ENCODE measurements at places on chromosomes 7 and 10. TPM values are rescaled to one million over a fixed set of nuclear protein-coding genes. Genes with fewer than 3 reads are reported as not detected.

- no peak for DNase-seq
Measured at GRCh38 chr10:80503584-80504157, 34.0 kb upstream of the SH2D4B start.

GRCh38 chr7:138865843-138866242, 67.8 kb upstream of the ATP6V0A4 start:
- DNase-seq = no peak

GRCh38 chr10:75379212-75379724, 22.3 kb downstream of the ZNF503 start:
- DNase-seq = no peak

DNA sequence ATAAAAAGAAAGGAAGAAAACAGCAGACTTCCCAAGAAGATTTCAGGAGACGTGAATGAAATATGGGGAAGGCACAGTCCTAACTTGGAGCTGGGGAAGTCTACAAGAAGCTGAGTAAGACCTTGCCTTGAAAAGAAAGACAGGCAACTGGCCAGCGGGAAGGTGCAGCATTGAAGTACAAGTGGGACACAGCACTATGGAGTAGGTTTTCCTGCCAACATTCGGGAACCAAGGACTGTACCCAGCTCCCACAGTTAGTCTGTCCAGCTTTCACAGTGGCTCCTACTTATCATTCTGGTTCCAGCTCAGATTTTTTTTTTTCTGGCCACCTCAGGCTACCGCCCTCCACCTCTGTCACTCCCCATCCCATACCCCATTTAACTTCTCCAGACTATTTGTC, 10.0 kb downstream of the HPS1 start:
- DNase-seq = no peak

DNA sequence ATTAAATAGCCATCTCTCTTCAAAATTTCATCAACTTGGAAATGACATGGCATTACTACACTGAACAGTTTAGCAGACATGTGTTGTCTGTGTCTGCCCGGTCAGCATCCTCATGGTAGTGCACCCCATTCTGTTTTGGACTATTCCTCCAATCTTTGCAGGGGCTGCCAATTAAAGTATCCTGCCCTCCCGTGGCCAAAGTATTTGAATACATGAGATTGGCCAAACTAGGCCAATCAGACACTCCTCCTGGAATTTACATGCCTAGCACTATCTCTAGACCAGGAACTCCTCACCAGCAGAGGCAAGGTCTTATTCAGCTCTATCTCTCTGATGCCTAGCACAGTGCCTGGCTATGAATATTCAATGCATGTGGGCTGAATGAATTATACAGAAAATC, 4.4 kb downstream of the SHTN1 start:
- no peak for DNase-seq

DNA sequence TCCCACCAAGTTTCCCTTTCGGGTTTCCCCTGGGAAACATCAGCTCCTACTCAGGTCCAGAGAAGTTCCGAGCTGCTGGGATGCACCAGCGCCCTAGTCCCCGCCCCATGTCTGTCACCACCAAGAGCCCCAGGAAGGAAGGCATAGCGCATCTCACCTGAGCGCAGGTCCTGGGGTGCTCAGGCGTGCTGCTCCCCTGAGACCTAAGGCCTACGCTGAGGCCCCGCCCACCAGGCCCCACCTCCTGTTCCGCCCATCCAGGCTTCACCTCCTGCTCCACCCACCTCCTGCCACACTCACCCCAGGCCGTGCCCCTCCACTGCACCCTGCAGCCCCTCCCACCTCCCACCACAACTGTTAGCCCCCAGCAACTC, 1.2 kb upstream of the TFR2 start:
- DNase-seq = no peak

DNA sequence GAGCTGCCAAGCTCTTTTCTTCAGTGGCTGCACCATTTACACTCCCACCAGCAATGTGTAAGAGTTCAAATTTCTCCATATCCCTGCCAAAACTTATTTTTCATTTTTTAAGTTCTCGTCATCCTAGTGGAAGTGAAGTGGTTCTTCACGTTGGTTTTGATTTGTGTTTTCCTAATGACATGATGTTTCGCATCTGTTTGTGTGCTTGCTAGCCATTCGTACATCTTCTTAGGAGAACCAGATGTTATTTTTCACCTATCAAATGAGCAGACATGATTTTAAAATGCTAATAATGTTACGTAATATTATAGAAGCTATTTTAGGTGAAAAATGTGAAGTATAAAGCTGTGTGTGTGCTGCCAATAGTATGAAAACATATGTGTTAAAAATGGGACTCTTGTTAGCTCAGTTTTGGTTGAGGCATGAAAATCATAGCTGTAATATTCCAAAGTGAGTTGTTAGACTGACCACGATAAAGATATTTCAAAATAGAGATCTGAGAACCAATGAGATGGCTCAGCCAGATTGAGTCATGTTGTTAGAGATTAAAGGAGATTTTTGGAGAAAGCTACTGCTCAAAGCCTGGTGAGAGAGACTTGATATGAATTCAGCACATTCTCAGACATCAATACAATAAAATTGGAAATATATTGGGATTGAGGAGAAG, 25.9 kb upstream of the GALNT11 start:
- DNase-seq = no peak

DNA sequence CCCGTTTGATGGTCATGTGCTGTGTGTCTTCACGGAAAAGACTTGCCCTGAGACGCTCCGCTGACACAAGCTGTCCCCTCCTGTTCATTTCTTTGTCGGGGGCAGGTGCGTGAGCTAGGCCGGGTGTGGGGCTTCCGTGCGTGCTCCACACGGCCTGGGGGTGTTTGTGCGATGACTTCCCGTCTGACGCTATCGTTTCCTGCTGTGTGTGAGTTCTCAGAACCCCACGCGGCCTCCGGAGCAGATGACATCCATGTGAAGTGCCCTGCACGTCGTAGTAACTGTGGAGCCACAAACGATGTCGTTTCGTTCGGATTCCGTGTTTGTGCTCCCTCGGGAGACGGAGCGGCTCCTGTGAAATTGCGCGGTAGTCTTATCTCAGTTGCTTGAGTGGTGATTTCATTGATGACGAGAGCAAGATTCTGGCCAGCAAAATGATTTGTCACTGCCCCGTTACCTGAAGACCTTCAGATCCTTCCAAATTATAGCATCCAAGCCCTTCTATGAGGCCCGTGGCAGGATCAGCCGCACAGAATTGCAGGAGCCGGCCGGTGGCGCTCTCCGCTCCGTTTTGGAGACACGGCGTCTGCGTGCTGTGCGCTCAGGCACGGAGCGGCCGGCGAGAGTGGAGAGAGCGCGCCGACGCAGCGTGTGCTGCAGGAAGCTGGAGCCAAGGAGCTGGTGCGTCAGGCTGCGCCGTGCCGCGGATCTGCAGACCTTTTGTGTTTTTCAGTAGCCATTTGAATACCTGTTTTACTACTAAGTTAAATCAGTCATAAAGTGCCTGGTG, 94.9 kb downstream of the NKX6-2 start:
- DNase-seq = no peak

GRCh38 chr10:104104418-104104817, 17.6 kb upstream of the SFR1 start:
- DNase-seq = no peak

DNA sequence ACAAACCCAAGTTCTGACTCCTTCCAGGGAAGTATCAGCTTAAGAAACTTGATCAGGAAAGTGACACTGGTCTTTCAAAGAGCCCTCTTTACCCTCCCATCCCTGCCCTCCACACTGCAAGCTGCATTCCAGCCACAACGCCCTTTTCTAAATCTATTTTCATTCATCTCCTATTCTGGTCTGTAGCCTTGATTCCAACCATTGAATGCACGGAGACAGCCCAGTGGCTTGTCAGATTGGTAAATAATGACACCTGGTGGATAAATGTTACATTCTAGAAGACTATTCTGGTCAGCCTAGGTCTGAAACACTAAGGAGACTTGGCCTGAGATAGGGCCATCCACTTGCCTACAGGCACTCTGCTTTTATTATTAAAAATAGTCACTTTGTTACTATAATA, 20.9 kb downstream of the MORN4 start:
- DNase-seq = no peak

DNA sequence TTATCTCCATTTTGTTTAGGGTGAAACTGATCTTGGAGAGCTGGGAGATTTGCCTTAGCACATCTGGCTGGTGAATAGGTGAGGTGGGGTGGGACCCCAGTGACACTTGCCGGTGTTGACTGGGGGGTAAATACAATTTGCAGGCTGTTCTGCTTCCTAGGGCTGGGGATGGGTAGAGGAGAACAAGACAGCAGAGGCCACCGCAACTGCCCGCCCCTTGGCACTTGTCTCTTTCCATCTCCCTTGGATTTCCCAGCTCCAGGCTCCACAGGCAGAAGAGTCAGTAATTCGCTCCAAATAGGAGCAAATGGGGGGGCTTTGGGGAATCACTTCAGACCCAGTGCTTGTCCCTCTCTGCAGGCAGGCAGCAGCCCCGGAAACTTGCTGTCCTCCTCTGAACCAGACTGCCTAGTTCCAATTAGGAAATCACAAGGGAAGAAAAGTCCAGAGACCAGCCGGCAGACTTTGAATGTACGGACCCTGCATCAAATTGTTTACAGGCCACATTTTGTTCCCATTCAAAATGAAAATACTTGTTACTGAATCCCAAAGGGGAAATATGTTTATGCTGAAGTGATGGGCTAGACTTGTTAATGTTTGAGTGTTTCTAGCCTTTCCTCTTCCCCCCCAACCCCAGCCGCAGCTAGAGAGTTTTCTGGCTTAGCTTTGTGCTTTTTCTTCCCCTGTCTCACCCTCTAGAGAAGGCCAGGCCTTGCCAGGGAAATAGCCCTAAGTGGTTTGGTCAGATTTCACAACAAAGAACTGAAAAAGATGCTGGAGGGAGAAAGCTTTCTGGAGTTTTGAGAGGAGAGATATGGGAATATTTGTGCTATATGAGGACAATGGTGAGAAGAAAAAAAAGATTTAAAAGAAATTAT, 10.0 kb upstream of the INPP5F start:
- no peak for DNase-seq

GRCh38 chr7:83204715-83205114, 42.0 kb upstream of the PCLO start:
- no peak for DNase-seq

DNA sequence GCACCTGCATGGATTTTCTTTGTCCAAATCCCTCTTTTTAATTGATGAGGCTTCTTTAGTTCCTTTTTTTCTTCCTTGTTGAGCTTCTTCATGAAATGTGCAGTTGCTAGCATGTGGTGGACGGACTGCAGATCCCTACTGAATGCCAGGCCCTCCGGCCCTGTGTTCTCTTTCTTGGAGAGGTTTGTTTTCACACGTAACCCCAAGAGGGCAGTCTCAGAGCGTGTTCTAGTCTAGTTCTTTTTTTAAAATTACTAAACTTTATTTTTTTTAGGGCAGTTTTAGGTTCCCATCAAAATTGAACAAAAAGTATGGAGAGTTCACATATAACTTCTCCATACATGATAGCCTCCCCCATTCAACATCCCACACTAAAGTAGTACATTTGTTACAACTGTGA, 190.0 kb downstream of the CFTR start:
- DNase-seq = no peak

DNA sequence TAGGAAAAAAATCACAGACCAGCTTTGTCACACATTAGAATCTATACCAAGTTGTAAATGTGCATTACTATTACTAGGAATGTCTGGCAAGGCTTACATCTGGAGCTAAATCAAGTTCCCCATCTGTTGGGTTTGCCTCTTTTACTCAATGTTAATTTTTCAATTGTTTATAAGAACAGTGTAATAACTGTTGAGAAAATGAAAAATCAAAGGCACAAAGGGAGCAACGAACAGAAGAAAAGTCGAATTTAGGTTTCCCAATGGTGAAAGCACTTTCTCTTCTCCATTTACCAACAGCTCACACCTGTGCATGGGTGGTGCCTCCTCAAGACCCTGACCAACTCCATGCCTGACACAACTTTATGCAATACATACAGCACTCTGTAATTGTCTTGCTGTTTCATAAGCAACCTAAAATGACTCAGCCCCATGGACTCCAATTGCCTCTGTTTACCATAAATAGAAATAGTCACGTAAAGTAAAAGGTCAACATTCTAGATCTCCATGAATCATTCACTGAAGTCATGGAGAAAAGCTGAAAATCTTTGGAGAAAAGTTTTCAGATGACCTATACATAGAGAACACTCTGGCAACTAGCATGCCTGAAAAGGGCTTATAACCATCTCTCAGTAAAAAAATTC, 95.5 kb upstream of the KCNIP2 start:
- no peak for DNase-seq

DNA sequence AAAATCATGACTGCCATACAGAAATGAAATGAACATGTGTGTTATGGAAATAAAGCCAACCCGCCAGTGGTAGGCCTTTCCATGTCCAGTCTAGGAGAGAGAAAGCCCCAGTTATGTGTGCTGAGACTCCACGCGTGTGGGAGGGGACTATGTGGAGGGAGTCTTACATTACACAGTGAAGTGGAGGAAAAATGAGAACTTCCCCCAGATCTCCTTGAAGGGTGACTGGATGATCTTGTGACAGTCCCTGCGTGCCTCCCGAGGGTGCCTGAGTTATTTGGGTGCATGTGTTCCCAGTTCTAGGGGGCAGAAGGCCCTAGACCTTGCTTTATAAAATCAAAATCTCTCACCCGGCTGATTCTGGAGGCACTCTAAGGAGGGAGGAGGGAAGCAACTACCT, 24.2 kb downstream of the UPP1 start:
- no peak for DNase-seq

GRCh38 chr10:104988686-104989085, 347.6 kb downstream of the SORCS3 start:
- DNase-seq = no peak

- DNase-seq = no peak
Measured at GRCh38 chr7:2965301-2965700, 78.4 kb downstream of the CARD11 start.

- DNase-seq = no peak
Measured at GRCh38 chr7:139487366-139488080, 4.0 kb upstream of the KLRG2 start.

- no peak for DNase-seq
Measured at GRCh38 chr7:81926-82756, 110.2 kb upstream of the FAM20C start.

DNA sequence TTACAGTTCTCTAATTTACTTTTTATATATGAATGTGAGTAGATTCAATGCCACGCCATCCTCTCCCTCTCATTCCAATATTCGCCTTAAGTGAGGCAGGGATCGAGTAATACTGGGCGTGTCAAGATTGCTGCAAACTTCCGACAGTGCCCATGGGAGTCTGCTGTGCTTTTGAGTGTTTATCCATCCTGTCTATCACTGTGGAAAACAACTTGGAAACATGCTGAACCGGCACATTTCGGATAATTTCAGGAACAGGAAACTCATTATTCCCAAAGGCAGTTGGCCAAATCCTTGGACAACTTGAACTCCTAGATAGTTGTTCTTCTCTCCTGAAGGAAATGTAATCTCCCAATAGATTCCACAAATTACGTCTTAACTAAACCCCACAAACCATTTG, 28.5 kb downstream of the PIP4K2A start:
- no peak for DNase-seq

- DNase-seq = no peak
Measured at GRCh38 chr7:123682690-123683089, 27.0 kb downstream of the LMOD2 start.

Gene NDUFB8
- total RNA-seq = 132 TPM

Gene GPRIN2
- total RNA-seq = 18.8 TPM

Gene DLX6
- 4.1 TPM for total RNA-seq

Gene CPN1
- not detected for total RNA-seq

Gene SKIDA1
- 11.0 TPM for total RNA-seq

Gene SUN1
- 103 TPM for total RNA-seq

Gene PRKCQ
- total RNA-seq = 2.0 TPM

Gene PTPRZ1
- 138 TPM for total RNA-seq

Gene SORCS3
- 11.4 TPM for total RNA-seq

Gene CRYGN
- under 0.01 TPM for total RNA-seq

Gene AGBL3
- 8.2 TPM for total RNA-seq

Data from frontal cortex (tissue), 4 donors.